Activated CD4-positive, CD25-positive, alpha-beta regulatory T cell treated with anti-CD3 and anti-CD28 coated beads, Interleukin-2, amount 50 U/mL, for 24 hours (primary cell): ENCODE measurements at places on chromosomes 2 and 18.

DNA sequence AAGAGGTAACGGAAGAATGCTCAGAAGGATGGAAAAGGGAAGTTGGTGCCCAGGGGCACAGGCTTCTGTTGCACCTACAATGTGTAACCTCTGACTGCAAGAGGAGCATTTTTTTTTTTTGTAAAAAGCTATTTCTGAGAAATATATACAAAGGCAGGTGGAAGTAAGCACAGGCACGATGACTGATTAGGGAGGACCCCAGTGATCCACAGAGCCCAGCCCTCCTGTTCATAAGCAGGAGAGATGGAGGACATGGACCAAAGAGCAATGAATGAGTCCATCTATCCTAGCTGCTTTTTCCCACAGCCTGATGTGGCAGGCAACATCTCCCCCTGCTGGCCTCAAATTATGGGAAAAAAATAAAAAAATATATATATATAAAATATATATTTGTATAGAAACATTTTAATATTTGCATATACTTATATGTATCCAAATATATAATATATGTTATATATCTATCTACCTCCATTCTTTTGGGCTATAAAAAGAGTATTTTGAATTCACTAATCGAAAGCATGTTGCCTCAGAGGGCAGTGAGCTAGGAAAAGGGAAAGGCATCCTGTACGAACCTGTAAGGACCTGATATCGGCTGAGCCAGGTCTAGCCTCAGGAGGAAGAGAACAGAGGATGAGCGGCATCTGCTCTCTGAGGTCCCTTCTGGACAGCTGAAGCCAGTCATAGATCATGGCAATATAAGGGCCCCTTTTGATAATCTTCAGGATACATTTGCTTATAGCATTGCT is 166.0 kb upstream of the STK17B start:
- peak; percentile 27 for ATAC-seq

DNA sequence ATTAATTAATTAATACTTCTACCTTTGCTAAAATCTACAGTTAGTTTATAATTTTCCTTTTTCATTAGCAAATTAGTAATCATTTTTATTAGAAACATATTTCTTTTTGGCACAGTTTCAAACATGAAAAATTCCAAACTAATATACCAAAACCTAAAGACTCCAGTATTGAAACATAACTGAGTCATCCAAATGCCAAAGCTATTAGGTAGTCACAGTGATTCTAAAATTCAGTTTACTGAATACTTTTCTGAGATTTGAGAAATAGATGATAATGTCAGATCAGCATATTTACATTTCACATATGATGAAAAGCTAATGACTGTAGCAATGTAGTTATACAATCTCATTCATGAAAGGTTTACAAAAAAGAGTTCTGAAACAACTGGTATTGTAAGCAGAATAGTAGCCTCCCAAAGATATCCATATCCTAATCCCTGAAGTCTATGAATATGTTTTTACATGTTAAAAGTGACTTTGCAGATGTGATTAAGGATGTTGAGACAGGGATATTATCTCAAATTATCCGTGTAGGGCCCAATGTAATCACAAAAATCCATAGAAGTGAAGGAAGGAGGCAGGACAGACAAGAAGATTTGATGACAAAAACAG is 680.2 kb upstream of the CHAC2 start:
- no peak for ATAC-seq

GRCh38 chr2:29611261-29611660 is 310.1 kb downstream of the ALK start:
- no peak for ATAC-seq

GRCh38 chr18:48555465-48555995 is 16.7 kb downstream of the CTIF start:
- ATAC-seq, result no peak

- ATAC-seq, result no peak
These were observed 20.7 kb downstream of the RAMP1 start for GRCh38 chr2:237879991-237880560.

- ATAC-seq, result no peak
These were observed 189.8 kb downstream of the LTBP1 start for GRCh38 chr2:33136566-33136965.

GRCh38 chr2:54360055-54360792 is 95.9 kb upstream of the SPTBN1 start:
- no peak for ATAC-seq

GRCh38 chr18:75829091-75829490 is 401.6 kb upstream of the SMIM21 start:
- no peak for ATAC-seq

GRCh38 chr2:17749753-17750438 is 3.7 kb downstream of the SMC6 start:
- ATAC-seq, result no peak
